GM12864 (cell line): ENCODE measurements at places on chromosomes 11 and 22.

DNA sequence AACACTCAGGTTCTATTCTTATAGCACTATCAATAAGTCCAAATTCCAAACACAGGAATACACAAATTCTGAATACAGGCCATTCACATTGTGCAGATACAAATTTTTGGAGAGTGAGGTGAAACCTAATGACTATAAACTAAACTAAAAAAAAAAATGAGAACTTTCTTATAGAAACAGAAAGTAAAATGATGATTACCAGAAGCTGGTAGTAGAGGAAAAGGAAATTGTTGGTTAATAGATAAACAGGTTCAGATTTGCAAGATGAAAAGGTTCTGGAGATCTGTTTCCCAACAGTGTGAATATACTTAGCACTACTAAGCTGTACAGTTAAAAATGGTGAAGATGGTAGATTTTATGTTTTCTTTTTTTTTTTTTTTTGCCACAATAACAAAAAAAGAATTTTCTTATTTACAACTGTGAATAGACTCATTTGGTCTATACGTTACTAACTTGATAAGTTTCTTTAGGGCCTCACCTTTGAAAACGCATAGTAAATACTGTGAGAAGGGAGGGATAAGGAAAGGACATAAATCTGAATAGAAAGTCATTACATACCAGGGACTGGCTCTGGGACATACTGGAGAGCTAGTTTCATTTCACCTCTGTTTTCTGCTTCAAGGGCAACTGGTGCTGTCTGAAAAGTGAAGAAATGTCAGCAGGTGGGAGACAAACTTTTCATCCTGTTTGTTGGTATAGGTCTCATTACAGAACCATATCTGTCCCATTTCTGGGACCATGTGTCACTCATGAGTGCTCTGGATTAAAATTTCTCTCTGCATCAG is 14.2 kb upstream of the CCDC89 start:
- DNase-seq, result no peak

- DNase-seq, result no peak
Observed at GRCh38 chr11:10818594-10818993, 9.9 kb upstream of the EIF4G2 start.

- DNase-seq, result no peak
Observed at GRCh38 chr11:70429428-70429705, 31.0 kb downstream of the CTTN start.

DNA sequence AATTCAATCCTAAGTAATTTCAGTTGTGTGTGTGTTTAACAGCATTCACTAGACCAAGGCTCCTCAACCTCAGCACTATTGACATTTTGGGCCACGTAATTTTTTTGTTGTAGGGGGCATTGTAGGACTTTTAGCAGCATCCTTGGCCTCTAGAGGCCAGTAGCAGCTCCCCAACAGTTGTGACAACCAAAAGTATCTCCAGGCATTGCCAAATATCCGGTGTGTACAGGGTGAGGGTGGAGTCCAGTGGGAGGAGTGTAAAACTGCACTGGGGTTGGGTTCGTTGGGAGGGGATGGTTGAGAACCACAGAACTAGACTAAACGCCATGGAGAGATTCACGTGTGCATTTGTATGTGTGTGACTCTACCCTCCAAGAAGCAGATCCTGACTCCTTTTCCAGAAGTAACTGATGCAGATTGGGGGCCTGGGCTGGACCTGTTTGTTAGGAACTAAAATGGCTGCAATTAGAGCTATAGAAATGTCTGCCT is 5.9 kb upstream of the PHF21A start:
- DNase-seq, result peak; percentile 35

- DNase-seq, result no peak
Observed at GRCh38 chr11:8330404-8330803, 66.7 kb upstream of the LMO1 start.

DNA sequence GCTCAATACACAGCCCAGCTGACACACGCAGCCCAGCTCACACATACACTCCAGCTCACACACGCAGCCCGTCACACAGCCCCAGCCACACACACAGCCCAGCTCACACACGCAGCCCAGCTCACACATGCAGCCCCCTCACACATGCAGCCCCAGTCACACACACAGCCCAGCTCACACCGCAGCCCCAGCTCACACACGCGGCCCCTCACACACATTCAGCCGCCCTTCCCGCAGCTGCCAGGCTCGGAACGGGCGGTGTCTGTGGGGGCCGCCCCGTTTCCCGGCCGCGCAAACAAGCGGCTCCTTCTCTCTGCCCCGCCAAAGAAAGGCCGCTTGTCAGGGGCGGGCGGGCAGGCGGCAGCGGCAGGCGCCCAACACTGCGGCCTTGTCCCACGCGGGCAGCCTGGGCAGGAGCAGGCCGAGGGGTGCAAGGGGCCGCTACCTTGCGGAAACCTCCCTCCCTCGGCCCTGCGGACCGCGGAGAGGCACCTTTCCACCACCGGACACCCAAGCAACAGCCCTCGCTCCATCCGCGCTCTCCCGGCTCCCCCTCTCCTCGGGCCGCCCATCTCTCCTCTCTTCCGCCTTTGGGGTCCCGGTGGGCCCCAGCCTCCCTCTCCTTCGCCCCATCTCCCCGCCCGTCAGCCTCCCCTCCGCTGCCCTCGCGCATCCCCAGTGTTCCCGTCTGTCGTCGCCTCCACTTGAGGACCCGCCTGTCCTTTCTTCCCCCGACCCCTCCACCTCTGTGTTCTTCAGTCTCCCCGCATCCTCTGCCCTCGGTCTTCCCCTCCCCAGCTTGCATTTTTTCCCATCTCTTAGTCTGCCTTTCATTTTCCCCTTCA is 2.2 kb downstream of the PHLDB1 start:
- DNase-seq, result no peak

DNA sequence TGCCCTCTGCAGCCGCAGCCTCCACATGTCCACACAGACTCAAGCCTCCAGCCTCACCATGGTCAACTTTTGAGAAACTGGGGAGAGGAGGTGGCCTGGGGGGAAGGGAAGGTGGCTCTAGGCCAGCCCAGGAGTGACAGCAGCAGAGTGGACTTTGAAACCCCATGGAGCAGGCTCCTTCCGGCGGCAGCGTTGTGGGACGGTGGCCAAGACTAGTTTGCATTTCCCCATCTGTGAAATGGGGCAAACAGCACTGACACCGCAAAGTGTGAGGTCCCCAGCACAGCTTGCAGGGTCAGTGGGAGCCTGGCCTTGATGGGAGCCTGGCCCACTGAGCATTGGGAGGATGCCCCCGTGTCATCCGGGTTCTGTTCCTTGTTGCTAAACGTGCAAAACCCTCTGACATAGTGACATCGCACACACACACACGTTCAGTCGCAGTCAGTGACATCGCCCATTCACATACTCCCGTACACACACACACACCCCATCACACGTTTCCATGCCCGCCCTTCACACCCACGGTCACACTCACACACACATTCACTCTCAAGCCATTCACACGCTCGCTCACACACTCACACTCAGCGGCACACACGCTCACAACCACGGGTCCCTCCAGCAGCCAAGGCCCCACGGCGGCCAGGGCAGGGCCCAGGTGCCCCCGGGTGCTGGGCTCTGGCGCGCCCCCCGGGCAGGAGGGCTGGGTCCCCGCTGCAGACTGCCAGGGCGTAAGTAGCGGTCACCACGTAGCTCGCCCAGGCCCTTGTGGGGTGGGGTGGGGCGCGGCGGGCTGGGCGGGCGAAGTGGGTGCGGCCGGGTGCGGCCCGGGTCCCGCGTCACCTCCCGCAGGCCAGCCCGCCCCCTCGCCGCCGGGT is 585 bp downstream of the CYB5R3 start:
- no peak for DNase-seq

DNA sequence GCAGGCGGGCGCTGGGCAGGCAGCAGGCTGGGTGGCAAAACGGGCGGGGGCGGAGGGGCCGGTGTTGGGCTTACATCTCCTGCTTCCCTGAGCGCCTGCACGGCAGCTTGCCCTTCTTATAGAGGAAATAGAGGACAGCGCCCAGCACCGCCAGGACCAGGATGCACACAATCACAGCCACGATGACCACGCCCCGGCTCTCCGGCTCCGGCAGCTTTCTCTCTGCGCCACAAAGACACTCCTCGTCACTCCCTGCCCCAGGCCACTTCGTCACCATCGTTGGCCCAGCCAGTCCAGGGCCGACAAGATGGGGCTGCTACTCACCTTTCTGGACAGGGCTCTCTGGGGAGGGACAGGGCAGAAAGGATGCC is 6.3 kb downstream of the MCAM start:
- DNase-seq, result no peak
